ENCODE measurements at places on chromosomes 2 and 18.

GRCh38 chr2:101204400-101205115, 48.1 kb upstream of the CNOT11 start:
- no peak for DNase-seq

- peak; percentile 2 for DNase-seq
Observed at GRCh38 chr2:129813404-129813803, 166.1 kb upstream of the RAB6C start.

DNA sequence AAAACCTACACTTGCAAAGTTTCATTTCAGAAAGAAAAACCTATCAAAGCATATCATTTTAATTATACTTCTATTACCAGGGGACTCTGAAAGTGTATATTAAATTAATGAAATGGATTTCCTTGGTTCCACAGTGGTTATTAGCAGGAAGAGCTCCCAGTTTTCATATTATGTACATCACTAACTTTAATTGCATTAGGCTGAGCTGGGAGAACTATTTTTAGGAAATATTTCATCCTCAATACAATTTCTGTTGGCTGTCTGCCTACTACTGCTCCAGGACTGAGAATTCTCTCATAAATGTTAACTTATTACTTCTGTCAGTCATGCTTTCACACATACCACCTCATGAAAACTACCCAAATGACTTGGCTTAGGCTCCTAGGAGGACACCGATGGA, 301.4 kb downstream of the CMPK2 start:
- no peak for DNase-seq

DNA sequence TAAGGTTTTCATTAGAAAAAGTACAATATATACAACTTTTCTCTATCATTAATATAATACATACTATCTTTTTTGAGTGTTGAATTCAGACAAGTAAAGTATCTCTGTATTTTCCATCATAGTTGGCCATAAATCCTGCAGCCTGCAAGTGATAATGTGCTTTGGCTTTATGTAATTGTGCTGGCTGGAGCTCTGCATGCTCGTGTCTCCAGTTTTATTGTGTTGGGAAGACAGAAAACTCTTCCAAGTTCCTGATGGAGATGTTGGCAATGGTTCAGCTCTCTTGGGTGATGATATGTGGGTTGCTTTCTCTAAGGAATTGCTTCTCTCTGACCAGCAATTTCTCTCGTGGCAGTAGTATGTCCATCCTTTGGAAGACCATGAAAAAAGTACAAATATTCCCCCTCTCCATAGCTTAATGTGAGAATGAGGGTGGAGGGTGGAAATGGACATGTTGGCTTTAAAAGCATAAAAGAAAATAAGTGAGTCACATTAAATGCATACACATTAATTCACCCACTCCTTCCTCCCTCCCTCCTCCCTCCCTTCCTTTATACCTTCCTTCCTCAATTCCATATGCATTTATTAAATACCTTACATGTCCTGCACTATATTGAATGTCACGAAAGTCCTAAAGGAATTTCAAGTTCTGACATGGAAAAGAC, 344.2 kb downstream of the MTX2 start:
- peak; percentile 63 for DNase-seq

GRCh38 chr18:6920099-6920955, 190.8 kb downstream of the ARHGAP28 start:
- peak; percentile 77 for DNase-seq

DNA sequence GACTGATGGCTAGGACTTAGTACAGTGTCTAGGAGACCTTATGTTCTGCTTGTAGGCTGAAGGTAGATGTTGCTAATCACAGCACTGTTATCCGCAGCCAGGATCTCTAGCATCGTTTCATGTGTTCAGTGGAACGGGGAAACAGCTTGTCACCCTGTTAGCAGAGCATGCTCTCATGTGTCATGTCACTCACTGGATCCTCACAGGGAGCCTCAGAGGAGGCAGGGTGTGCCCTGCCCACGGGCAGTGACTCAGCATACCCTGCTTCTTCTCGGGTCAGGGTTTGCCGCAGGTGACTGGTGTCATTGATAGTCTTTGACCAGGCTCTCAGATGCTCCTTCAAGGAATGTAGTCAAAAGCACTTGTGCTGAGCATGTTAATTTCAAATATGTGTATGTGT, 44.4 kb downstream of the RPIA start:
- DNase-seq = peak; percentile 11

DNA sequence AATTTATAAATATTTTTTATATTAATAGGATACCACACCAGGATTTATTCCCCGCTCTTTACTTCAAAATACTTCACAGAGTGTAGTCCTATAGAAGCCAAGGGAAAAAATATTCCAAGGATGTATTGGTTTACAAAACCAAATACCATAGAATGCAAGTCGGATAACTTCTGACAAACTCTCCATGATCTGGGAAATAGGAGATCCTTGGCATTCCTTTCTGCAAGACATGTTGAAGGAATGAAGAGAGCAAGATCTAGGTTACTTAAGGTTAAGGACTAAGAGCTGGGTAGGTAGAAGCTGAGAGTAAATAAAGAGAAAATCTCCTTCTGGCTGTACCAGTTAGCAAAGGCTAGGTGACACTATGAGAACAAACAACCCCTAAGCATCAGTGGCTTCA, 141.2 kb downstream of the LRATD1 start:
- no peak for DNase-seq

DNA sequence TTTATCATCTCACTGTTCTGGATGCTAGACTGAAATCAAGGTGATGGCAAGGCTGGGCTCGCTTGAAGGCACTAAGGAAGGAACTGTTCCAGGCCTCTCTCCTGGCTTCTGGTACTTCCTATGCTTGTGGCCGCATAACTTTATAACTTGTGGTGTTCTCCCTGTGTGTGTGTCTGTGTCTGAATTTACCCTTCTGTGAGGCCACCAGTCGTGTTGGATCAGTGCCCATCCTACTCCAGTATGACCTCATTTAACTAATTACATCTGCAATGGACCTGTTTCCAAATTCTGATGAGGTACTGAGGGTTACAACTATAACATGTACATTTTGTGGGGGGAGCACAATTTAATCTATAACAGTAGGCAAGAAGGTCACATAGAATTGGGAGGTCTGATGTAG, 41.6 kb downstream of the LYPD6B start:
- DNase-seq = no peak

DNA sequence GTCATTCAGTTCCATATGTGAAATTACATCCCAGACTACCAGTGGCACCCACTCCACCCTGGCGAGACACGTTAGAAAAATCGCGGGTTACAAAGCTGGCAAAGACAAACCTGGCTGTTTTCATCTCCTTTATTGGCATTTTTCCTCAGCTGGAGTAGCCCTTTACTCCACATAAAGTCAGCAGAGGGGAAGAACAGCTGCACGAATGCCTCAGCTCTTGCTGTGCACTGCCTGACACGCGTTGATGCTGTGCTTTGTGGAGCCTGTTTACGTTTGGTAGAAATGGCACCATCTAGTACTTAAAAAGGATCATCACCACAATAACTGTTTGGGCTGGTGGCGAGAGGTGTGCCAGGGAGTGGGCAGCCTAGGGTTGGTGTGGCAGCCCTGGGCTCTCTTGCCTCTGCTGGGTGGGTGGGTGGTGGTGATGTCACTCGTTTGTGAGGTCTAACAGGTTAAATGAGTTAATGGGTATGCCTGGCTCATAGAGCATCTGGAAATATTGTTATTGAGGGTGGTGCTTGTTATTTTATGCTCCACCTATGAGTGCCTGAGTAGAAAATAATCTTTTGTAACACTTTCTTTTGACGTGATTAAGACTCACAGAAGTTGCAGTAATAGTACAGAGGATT, 16.4 kb downstream of the FARP2 start:
- DNase-seq = peak; percentile 27

DNA sequence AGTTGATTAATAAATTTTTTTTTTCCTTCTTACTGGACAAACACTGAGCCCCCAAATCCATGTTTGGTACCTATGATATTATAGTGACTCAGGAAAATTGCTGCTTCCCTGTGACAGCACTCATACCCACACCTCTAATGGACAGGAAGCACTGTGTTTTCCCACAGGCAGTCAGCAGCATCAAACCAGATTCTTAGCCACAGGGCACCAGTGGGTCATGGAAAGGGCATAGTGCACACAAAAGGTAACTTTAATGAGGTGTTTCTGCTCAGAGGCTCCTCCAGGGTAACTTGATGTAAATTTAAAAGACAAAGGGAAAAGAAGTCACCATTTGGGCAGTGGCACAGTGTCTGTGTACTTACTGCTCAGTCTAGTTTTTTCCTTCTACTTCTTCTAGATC, 34.1 kb downstream of the SERPINB11 start:
- peak; percentile 25 for DNase-seq

DNA sequence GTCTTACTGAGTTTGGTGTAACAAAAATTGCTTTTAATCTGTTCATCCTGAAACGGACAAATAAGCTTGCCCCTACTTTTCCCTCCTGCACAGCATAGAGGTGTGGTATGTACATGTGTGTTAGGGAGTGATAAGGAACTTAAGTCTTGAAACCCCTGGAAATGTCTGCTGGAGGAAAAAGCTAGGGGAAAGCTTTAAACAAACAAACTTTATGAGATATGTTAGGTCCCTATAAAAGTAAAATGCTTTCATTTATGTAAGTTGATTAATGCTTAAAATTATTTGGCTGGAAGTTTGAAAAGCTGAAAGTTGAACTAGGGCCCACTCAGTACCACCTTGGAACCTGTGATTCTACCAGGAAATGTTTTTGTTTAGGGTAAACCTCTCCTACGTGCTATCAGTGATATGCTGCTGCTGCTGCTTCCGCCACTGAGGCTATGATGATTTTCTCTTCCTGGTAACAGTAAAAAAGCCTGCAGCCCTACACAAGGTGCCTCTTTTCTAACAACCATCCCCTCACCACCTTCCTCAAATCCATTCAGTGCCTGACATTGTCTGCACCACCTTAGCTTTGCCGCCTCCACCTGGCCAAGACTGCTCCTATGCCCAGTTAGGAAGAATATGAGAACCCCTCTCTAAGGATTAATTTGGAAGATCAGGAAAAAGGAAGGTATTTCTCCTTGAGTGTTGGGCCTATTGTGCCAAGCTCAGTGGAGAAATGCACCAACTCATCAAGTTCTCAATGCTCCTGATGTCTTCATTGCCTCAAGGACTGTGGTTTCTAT, 2.5 kb upstream of the YES1 start:
- DNase-seq = no peak

- DNase-seq = no peak
Observed at GRCh38 chr2:86239745-86240144, 40.5 kb downstream of the MRPL35 start.

- no peak for DNase-seq
Observed at GRCh38 chr2:188243381-188243780, 48.3 kb upstream of the GULP1 start.

DNA sequence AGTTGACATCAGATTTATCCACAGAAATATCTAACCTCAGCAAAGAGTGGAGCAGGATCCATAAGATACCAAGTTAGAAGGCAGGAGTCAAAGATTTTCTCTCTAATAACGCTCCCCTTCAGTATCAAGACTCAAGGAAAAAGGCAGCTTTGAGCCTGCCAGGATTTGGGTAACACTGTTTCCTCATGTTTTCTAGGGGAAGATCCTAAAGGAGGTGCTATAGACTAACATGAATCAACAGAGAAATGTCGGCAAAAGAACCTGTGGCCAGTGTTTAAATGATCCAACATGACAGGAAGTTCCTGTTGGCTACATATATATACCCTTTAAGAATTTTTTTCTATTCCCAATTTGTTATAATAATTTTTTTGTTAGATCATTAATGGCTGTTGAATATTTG, 402.3 kb downstream of the TGIF1 start:
- DNase-seq = peak; percentile 22

DNA sequence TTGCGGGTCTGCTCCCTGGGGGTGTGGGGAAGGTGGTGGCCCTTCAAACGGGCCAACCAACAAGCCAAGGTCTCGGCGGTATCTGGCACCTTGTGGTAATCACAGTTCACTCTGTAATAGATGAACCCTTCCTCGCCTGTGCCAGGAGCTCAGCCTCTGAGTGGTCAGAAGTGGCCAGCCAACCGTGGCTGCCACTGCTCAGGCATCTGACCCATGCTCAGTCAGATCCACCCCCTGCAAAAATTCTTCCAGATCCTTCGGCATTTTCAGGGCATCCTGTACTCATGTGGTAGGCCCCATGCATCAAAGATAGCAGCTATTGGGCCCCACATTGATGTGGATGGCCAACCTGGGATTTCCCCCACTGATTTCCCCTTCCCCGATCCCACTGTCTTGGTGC, 39.6 kb upstream of the SERPINE2 start:
- no peak for DNase-seq

GRCh38 chr2:180268006-180268405, 260.9 kb upstream of the CWC22 start:
- no peak for DNase-seq

GRCh38 chr18:2223449-2223848, 347.9 kb downstream of the METTL4 start:
- DNase-seq = peak; percentile 4

DNA sequence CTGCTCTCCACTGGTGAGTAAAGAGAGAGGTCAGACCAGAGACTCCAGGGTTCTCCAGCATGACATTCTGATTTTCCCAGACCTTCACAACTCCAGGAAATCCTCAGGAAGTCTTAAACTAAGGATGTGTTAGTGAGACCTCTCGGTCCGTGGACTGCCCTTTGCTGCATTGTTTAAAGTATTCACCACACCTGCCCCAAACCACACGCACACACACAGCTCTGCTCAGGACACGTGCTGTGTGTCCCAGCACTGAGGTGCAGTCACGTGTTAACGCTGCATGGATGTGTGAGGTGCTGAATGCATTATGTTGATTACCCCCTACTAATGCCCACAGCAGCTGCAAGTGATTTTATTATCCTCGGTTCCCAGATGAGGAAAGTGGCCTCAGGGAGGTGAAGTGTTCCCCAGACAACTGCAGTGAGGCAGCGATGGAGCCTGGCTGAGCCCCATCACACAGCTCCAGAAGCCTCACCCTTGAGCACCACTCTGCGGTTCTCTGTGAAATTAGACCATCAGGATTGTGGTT, 68.4 kb downstream of the TRAPPC12 start:
- DNase-seq = no peak

GRCh38 chr2:20439193-20439475, 7.7 kb upstream of the RHOB start:
- DNase-seq = peak; percentile 67

Measured in fibroblast of mammary gland (primary cell).